Hematopoietic multipotent progenitor cell (in vitro differentiated cells): ENCODE measurements at places on chromosomes 2 and 18.
A peak's percentile ranks its signal among the peaks of the same experiment; 100 is the strongest.

DNA sequence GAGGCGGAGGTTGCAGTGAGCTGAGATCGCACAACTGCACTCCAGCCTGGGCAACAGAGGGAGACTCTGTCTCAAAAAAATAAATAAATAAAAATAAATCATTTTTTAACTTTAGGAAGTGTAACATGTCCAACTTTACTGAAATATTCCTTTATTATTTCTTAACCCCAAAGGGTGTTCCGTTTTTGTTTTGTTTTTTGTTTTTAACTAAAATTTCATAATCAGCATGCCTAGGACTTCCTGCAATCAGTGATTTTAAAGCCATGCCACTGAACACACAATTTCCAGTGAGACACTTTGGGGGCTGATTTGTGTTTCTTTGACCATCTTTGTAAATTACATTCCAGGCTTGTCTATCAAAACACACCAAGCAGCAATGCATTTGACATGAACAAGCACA is 7.1 kb downstream of the CATIP start:
- no peak for DNase-seq

DNA sequence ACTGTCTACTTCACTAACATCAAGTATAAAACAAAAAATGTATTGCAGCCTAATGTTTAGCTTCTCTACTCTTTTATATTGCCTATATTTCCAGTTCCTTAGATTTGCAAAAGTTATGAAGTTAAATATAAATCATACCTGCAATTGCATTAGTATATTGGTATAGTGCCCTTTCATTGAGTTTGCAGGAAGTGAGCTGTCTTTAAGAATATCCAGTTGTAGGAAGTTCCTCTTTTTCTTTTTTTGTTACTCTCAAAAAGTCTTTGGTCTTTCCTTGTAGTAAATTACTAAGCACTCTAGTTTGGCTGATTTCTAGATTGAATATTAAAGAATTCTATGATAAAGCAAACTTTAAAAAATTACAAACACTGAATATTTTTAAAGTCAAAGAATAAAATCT is 71.3 kb upstream of the FN1 start:
- DNase-seq: peak; percentile 59

DNA sequence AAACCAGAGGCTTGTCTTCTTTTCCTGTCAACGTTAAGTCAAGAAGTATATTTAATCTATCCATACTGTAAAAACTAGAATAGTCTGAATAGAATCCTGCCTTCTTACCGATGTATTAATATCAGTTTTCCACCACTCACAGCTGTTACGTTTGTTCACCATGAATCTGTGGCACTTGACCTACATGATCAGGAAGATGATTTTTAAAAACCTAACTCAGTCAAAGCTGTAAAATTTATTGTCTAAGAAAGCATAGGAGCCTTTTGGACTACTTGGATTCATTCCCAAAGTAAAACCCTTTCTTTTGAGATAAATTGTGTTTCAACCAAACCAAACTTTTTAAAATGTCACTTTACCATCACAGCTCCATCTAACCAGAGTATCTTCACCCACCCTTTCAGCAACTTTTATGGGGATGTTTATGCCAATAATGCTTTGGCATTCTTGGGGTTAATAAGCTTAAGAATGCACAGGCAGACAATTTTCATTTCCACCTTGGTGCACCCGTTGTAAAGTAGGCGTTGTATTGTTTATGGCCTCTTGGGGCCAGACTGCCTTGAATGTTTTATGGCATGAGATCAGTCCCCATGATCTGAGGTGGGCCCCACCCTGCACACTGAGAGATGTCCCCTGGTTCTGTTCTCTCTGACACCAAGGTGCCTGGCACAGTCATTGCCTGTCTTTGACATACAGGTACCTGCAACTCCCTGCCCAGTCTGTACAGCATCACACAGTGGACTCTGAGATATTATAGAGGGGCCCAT is 176.2 kb upstream of the EPAS1 start:
- no peak for DNase-seq

GRCh38 chr18:73839441-73839840 is 308.2 kb downstream of the FBXO15 start:
- no peak for DNase-seq

GRCh38 chr2:67399144-67399543 is 2.0 kb downstream of the ETAA1 start:
- no peak for DNase-seq

GRCh38 chr18:32418148-32418547 is 52.5 kb downstream of the GAREM1 start:
- no peak for DNase-seq

- DNase-seq: no peak
Observed at GRCh38 chr2:113685471-113685870, 58.4 kb downstream of the RABL2A start.

- DNase-seq: peak; percentile 60
Observed at GRCh38 chr18:50806208-50806616, 13.6 kb downstream of the MRO start.

DNA sequence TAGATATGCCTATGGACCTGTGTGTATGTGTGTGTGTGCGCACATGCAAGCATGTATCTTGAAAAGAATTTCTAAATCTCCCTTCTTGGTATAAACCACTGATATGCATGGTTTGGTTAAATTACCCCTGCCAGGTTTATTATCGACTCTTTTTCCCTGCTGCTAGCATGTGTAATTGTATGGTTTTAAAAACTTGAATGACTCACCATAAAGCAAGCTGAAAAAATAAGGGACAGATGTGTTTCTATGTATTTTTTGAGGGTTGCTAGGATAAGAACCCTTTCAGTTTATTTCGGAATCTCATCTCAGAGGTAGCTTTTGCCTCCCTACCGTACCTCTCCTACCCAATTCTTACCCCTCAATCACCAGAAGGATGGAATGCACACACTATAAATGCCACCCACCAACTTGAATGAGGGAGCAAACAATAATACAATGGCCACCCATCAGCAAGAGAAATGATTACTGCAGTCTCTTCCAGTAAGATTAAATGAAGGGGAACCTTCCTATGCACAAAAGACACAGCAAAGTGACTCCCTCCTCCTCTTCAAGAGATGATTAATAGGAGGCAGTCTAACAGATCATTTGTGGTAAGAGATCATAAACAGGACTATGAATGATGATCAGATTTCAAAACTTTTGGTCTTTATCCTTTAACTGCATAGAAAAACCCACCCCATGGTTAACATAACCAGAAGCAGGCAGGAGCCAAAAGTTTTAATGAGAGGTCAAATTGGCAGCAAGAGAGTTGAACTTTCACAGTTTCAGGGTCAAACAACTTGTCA is 357.2 kb downstream of the SATB2 start:
- no peak for DNase-seq

GRCh38 chr18:34225218-34225553 is 473 bp upstream of the NOL4 start:
- no peak for DNase-seq

GRCh38 chr2:236365258-236366048 is 101.2 kb upstream of the ASB18 start:
- no peak for DNase-seq

DNA sequence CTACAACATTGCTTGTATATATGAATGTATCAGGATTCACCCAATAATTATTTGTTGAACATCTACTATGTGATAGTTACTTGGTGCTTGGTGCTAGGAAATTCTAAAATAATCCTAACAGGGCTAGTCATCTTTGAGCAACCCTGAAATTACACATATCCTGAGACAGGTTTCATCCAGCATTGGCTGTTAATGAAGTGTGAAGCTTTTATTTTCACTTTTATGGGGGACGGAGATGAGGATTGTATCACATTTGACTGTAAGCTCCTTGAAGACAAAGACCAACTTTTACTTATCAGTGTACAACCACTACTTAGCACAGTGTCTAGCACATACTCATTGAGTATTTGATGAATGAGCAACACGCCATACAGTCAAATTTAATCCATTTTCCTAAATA is 6.8 kb upstream of the GALM start:
- DNase-seq: no peak

GRCh38 chr2:128301501-128301966 is 17.1 kb downstream of the HS6ST1 start:
- no peak for DNase-seq

DNA sequence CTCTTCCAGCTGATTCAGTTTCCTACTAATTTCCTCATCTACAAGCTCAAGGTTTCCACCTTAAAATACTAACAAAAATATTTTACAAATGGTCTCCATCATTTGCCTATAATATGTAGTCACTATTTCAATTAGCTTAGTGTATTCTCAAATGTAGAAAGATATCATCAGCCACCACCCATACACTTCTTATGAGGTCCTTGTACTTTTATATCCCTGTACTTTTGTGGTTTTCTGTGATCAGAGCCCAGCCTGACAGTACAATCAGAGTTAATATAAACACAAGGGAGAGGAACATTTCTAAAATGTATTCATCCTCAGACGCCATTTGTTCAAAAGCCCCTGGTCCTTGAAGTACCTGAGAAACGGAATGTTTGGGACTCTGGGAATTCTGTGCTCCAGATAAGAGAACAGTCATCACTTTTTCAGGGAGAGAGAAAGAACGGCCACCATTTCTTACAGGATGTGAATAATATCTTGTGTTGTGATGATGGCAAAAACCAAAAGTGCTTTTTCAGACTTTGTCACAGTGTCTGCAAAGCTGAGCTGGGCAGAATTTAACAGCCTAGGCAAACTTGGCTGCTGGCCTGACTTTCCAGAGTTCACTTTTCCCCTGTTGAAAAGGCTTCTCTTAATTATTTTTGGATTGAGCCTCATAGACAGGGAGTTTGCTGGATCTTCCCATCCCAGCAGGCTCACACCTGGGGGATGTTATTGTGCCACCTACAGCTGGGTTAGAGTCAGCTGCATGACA is 361.7 kb upstream of the ACVR2A start:
- no peak for DNase-seq

GRCh38 chr2:202172439-202173211 is 65.8 kb downstream of the SUMO1 start:
- DNase-seq: no peak

GRCh38 chr2:60335533-60336237 is 217.8 kb downstream of the BCL11A start:
- DNase-seq: no peak

- no peak for DNase-seq
Observed at GRCh38 chr2:170222842-170223241, 44.9 kb downstream of the MYO3B start.

DNA sequence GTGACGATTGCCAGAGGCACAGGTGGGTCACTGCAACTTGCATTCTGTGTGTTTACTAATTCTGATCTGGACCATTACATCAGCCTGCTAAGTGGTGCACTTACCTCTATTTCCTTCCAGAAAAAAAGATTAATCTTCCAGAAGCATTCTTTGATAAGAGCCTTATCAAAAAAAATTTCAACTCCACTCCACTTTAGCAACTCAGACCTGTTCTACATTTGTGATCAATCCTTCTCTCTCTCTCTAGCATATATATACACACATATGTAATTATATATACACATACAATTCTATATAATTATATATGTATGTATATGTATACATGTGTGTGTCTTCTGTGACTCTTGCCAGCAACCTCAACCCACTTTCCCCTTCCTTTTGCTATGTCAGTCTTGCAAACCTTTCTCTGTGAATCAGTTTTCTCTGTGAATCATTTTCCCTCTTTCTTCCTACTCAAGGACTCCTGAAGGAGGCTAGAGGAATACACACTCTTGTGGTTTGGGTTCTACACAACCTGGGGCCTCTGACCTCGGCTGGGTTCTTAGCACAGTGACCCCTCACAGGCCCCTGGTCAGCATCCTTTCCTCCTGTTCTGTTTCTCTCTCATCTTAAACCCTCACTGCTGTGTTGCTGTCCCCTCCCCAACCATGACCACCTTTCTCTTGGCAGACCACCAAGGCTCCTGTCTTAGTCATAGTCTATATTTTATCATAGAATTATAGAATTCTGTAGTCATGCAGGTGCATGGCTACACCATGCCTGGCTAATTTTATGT is 130.4 kb upstream of the PELI1 start:
- DNase-seq: no peak

DNA sequence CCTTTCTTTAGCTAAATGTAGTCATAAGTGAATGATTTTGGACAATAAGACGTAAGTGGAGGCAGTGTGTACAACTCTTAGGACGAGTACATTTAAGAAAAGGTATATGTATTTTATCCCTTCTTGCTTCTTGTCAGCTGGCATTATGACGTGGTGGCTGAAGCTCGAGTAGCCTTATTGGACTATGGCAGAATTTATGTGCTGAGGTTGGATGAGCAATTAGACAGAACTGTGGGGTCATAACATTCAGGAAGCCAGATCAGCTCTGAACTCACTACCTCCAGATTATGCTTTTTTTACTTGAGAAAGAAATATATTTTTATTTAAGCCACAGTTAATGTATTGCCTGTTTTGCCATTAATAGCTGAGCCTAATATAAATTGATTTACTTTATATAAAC is 661.5 kb downstream of the ERBB4 start:
- no peak for DNase-seq

DNA sequence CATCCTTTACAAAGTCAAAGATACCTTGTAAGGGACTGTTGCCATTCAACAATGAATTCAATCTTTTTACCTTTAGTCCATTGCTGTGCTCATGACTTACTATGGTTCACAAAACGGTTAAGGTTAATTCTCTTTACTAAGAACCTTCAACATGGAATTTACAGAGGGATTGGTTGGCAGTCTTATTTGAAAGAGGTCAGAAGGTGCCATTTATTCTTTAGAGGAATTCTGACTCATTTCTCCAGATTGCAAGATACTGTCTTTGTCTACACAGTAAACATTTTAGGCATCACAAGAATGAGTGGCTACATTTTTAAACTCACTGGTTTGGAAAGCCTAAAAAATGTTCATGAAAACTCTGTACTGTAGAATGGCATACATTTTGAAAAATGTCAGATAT is 17.4 kb downstream of the KCNH7 start:
- DNase-seq: no peak

GRCh38 chr2:71743995-71744675 is 290.8 kb downstream of the DYSF start:
- no peak for DNase-seq

- DNase-seq: no peak
Observed at GRCh38 chr18:34623557-34623956, 86.5 kb upstream of the DTNA start.

DNA sequence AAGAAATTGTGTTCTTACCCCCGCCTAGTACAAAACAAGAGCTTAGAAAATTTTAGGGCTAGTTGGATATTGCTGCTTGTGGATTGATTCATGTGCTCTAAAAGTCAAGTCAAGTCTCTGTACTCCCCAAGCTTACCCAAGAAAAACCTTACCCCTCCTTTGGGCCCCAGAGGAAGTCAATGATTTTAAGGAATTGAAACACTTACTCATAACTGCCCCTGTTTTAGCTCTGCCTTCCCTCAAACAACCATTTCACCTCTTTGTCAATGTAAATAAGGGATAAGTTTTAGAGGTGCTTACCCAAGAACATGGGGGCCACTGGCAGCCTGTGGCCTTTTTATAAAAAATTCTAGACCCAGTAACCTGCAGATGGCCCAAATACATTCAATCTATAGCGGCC is 136.6 kb upstream of the RMP24 start:
- DNase-seq: no peak
